ENCODE measurements at places on chromosomes 2 and 18. TPM values are rescaled to one million over a fixed set of nuclear protein-coding genes. Genes with fewer than 3 reads are reported as not detected.

METTL5 gene
- 61.5 TPM for total RNA-seq

CDK15 gene
- total RNA-seq: 0.22 TPM

RBFA gene
- 24.4 TPM for total RNA-seq

SFTPB gene
- not detected for total RNA-seq

MAP4K4 gene
- total RNA-seq: 135 TPM

HK2 gene
- 15.5 TPM for total RNA-seq

DNA sequence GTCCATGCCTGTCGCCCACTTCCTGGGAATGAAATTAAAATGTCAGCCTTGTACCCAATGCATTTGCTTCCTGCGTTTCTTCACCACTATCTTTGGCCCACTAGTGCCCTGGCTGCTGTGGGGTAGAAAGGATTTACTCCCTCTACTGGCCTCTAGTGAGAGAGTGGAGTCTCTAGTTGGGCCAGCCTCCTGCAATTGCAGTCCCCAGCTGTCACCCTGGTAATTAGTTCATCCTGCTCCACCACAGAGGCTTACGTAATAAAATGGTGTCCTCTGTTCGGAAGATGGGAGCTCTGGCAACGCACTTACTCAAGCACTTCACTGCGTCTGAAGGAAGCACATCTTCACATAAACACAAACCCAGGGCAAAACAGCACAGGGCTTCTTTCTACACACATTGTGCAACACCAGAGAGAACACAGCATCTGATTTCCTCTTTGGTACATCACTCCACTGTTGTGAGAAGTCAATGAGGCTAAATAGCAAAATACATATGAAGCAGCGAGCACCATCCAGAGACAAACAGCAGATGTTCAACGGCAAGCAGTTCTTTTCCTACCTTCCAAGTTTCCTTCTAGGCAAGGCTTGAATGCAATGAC, 274.6 kb downstream of the LRATD1 start:
- DNase-seq: no peak

GRCh38 chr18:57219964-57220363, 73.1 kb downstream of the BOD1L2 start:
- DNase-seq: no peak

GRCh38 chr2:223513771-223514455, 88.2 kb downstream of the SCG2 start:
- DNase-seq: no peak

- no peak for DNase-seq
Measured at GRCh38 chr18:55500316-55501086, 87.5 kb downstream of the TCF4 start.

GRCh38 chr2:236165842-236166795, 2.1 kb downstream of the GBX2 start:
- no peak for DNase-seq

DNA sequence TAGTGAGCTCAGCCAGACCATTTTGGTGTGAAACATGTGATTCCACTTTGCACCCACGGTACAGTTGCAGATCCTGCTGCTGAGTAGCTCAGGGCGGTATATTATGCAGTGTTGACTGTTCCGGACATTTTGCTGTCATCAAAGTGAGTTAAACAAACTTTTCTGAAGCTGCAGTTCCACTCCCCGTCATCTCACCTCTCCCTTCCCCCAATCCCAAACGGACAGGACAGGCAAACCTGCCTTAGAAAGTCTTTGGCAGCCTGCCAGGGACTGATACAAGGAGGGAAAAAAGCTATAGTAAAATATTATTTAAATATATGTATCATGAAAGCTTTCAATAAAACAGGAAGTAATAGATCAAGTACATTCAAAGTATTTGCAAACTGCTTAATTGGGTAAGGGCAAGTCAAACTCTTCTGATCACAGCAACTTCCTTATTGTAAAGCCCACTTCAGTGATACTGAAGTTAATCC, 35.5 kb upstream of the SP5 start:
- no peak for DNase-seq

Measured in cardiac septum (tissue), 1 donor.